ENCODE measurements at places on chromosomes 2 and 18. TPM values are rescaled to one million over a fixed set of nuclear protein-coding genes. Genes with fewer than 3 reads are reported as not detected.

DNA sequence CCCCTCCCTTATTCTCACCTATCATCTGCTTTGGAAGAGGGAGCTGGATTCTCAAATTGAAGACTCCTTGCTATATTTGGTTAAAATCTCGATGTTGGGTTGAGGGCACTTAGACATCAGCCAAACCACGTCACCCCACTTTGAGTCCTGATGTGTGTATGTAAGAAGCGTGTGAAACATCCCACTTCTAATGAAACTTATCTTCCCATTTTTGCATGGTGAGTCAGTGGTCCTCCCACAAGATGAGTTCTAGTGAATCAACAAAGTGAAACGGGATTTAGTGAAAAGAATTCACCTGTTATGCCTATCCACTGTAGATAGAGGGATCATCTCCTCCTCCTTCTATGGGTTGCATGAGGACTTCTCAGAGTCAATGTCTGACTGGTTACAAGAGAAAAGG lies 51.4 kb upstream of the SPRED2 start:
- H3K36me3 ChIP-seq: no peaks in the 10 kb centered on the region
- H3K4me1 ChIP-seq: no peaks in the 10 kb centered on the region
- H3K27me3 ChIP-seq: no peaks in the 10 kb centered on the region
- no peak overlapping the region for H3K4me3 ChIP-seq
- no peak for DNase-seq
- no peak overlapping the region for H3K27ac ChIP-seq

FAP gene
- 16.7 TPM for total RNA-seq

CDH2 gene
- total RNA-seq: 22.8 TPM

MTERF4 gene
- total RNA-seq: 50.2 TPM

GRCh38 chr2:65658881-65659280 lies 226.5 kb upstream of the SPRED2 start:
- H3K4me1 ChIP-seq: peaks cover 4% of the 10 kb centered on the region
- no peak overlapping the region for H3K27ac ChIP-seq
- no peaks in the 10 kb centered on the region for H3K27me3 ChIP-seq
- H3K36me3 ChIP-seq: no peaks in the 10 kb centered on the region
- no peak for DNase-seq

MC5R gene
- not detected for total RNA-seq

All from ascending aorta (tissue), 2 donors.